ENCODE measurements at places on chromosomes 1 and 21.

- no peak for DNase-seq
These were observed 954 bp downstream of the MARK1 start for GRCh38 chr1:220528679-220529501.

DNA sequence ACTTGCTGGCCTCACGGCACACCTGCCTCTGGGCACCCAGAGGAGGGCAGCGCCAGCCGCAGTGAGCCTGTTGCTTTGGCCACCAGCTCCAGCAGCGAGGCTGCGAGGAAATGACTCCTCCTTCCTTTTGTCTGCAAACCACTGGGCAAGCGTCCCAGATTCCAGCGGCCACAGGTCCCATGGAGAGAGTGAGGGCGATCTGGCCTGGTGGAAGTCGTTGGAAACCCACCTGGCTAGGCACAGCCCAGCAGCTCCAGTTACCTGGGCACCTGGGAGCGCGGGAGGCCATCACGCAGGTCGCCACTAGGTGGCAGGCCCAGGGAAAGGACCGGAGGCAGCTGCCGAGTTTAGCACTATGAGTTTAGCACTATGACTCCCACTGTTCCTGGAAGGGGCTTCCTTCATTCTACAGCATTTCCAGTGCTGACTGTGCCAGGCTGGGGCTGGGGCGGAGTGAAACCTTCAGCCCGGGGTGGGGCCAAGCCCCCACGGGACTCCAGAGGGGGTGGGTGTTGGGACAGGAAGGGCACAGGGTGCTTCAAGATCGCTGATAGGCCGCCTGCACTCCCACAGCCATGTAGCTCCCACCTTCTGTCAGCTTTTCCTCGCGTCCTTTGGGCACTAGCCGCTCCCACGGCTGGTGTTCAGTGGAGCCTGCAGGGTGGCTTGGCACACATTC is 1.1 kb upstream of the ESPN start:
- DNase-seq, result peak; percentile 64

DNA sequence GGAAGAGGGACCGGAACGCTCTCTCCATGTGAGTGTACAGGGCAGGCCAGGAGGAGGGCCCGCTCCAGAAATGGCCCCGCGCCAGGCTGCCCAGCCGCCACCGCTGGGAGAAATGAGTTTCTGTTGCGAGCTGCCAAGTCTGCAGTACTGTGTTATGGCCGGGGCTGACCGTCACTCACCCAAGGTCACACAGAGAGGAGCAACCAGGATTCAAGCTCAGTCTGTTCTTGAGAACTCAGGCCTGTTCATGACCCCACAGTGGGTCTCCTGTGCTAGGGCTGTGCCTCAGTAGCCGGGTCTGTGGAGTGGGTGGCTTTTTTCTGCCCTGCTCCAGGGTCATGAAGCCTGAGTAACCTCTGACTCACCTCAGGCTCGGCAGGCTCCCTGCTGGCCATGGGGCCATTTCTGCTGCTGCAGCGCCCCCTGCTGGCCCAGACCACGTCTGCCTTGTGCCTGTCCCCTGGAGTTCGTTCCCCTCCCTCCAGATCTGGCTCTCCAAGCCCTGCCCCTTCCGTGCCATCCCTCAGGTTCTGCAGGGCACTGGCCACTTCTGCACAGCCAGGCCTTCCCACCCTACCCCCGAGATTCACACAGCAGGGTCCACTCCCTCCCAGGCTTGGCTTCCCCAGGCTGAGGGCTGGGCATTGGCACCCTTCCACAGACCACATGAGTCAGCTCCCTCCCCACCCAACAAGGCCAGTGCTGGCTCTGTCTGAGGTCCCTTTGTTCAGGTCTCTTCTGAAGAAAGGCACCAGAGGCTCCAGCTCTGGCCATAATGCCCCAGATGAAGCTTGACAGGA is 51.8 kb downstream of the EDN2 start:
- peak; percentile 39 for DNase-seq

- DNase-seq, result no peak
These were observed 7.5 kb upstream of the LEPR start for GRCh38 chr1:65412984-65413375.

GRCh38 chr1:67793562-67793961 is 39.7 kb downstream of the GNG12 start:
- no peak for DNase-seq

DNA sequence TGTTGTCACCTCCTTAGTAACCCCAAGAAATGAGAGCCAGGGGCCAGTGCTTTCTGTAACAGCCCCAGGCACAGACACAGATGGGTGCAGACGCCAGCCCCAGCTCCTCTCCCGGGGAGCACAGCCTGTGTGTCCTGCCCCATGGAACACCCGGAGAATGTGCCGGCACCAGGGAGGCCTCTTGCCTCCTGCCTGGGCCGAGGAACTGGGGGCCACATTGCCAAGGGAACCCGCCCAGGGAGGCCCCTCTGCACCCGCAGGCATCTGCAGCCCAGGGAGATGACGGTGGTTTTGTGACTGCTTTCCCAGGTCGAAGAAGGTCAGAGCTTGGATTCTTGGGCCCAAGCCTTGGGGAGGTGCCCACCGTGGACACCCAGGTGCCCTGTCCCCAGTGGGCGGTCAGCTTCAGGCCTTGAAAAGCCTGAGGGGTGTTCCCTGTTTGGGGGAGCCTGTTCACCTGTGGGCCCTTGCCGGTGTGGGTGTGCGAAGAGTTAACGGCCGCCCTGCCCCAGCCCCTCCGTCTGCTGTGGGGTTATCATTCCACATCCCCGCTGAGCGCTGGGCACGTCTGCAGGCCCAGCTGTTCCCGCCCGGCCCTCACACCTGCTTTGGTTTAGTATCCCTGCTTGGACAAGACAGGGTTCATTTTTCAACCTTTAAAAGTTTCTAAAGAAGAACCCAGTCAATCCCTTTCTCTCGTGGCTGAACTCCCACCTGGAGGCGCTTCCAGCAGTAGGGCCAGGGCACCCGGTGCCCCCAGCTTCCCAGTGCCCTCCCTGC is 62.5 kb downstream of the MORN1 start:
- no peak for DNase-seq

- no peak for DNase-seq
These were observed 204.4 kb downstream of the SLC35F3 start for GRCh38 chr1:234108921-234109320.

GRCh38 chr1:40185951-40186864 is 25.0 kb downstream of the RLF start:
- DNase-seq, result peak; percentile 4

- DNase-seq, result no peak
These were observed 120.8 kb upstream of the RRP15 start for GRCh38 chr1:218164111-218164929.

DNA sequence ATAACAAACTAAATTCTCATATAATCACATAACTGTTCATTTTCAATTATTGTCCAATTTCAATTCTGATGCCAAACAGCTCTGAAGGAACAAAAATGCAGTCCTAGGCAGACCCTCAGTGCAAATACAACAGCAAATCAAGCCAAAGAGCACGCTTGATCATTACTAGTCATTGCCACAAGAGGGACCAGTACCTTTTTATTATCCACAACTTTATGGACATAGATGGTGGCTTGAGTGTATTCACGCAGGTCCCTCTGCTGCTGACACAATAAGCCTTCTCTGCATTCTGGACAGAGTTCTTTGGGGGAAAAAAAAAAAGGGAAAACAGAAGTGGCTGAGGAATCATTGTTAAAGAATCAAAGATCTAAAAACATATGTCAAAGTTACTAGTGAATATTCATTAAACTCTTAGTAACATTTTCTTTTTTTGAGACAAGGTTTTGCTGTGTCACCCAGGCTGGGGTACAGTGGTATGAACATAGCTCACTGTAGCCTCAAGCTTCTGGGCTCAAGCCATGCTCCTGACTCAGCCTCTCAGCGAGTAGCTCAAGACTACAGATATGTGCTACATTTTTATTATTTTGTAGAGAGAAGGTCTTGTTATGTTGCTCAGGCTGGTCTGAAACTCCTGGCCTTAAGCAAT is 34.3 kb upstream of the RAP1GAP start:
- no peak for DNase-seq

- DNase-seq, result no peak
These were observed 173.2 kb downstream of the RRAGC start for GRCh38 chr1:38686167-38686926.

GRCh38 chr21:17783481-17784179 is 35.5 kb downstream of the C21orf91 start:
- peak; percentile 65 for DNase-seq

GRCh38 chr1:39269349-39269748 is 64.9 kb downstream of the MACF1 start:
- DNase-seq, result no peak

GRCh38 chr1:41361495-41362356 is 492 bp downstream of the FOXO6 start:
- peak; percentile 33 for DNase-seq

GRCh38 chr1:77007675-77008074 is 140.4 kb downstream of the ST6GALNAC5 start:
- DNase-seq, result no peak

- DNase-seq, result no peak
These were observed 10.3 kb downstream of the NBL1 start for GRCh38 chr1:19654386-19654785.

DNA sequence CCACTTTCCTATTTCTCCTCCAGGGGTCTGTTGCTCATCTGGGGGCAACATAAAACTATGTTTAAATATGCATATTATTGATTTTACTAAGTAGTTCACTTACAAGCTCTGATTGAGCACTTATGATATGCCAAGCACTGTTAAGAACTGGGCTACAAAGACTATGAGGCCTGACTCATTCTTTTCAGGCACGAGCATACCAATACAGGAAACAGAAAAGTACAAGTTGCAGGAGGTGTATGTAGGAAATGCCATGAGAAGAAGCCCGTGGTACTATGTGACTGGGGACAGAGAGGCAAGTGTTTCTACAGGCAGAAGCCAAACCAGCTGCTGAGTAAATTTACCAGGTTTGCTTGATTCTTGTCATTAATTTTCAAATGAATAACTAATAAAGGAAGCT is 120.4 kb upstream of the PTGFR start:
- DNase-seq, result no peak

DNA sequence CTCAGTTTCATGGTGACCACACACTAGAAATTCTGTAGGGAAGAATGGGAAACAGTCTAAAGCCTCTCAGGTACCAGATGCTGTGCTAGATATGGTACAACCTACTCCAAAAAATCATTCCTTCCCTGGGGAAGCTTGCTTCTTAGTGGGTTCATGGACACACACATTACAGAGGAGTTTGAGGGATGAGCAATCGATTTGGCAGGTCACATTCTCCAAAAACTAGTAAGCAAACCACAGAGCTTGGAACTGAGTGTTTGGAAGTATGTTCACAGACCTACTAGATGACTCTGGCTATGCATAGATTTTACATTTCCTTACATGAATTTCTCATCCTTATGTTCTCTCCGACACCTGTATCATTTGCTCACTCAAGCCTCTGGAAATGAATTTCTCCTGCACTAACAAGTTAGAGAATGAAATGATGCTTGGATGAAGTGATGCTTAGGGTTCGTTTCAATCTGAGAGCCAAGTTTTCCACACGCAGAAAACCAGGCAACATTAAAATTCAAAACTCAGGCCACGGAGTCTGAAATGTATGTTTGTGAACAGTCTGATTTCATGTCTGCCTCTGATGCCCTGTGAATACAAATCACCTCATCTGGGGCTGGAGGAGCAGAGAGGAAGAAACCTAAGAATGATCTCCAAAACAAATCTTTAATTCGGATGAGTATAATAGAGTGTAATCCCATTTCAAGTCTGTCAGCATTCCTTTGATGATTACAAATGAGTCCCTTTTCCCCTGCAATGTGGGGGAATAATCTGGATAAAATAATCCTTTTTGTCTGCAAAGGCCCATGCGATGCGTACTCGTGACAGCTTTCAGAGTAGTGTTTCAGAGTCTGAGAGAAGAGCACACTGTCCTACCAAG is 11.0 kb downstream of the EVA1C start:
- no peak for DNase-seq

DNA sequence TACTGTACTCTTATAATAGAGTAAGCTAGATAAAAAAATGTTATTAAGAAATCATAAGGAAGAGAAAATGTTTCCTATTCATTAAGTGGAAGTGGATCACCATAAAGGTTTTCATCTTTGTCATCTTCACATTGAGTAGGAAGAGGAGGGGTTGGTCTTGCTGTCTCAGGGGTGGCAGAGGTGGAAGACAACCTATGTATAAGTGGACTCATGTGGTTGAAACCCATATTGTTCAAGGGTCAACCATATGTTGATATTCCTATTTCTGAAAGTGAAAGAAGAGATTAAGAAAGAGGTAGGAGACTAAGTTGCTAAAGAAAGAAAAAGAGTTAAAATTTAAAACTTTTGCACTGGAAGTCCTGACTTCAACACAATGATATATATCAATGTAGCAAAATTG is 4.9 kb upstream of the ZP4 start:
- DNase-seq, result no peak

DNA sequence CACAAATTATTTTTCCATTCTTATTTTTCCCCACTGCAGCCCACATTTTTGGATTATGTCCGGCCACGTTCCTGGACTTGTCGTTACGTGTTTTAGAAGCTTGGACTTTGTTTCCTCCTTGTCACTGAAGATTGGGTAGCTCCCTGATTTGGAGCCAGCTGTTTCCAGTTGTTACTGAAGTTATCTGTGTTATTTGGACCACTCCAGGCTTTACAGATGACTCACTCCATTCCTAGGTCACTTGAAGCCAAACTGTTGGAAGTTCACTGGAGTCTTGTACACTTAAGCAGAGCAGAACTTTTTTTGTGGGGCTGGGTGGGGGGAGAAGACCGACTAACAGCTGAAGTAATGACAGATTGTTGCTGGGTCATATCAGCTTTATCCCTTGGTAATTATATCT is 12.2 kb upstream of the AXDND1 start:
- no peak for DNase-seq

DNA sequence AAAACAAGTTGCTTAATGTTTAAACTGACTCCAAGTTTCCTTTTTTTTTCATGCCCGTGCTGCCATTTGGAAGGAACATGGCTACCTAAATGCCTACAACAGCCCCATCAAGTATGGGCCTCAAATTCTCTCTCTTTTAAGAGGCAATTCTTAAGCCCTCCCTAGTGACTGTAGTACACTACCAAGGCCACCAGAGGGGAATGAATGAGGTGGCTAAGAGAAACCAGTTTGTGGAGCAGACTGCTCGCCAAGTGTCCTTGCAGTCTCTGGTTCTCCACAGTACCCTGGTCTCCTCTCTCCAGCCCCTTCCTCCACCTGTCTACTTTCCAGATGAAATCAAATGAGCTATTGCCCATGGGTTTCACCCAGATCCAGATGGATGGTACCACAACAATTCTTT is 1809.6 kb downstream of the BRINP3 start:
- no peak for DNase-seq

GRCh38 chr1:209527993-209528717 is 55.4 kb upstream of the CAMK1G start:
- DNase-seq, result no peak

DNA sequence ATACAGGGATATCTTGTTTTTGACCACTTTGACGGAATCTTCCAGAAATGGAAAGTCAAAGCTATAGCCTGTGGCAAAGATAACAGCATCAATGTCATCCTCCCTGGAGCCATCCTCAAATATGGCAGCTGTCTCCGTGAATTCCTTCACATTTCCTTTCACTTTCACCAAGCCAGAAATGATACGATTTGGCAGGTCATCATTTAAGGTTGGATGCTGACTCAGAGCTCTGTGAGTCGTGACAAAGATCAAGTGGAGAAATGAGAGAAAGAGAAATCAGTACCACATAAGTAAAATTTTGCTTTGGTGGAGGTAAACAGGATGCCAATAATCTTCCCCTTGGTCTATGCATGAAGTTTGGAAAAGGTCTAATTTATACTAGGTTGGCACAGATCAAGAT is 23.9 kb downstream of the FMO5 start:
- no peak for DNase-seq

- no peak for DNase-seq
These were observed 6.5 kb upstream of the IGSF3 start for GRCh38 chr1:116674011-116674531.
